GF-D8 (cell line): ENCODE measurements at places on chromosomes 12 and 14.

- no peak for DNase-seq
These were observed 130.2 kb upstream of the LRFN5 start for GRCh38 chr14:41476526-41476925.

DNA sequence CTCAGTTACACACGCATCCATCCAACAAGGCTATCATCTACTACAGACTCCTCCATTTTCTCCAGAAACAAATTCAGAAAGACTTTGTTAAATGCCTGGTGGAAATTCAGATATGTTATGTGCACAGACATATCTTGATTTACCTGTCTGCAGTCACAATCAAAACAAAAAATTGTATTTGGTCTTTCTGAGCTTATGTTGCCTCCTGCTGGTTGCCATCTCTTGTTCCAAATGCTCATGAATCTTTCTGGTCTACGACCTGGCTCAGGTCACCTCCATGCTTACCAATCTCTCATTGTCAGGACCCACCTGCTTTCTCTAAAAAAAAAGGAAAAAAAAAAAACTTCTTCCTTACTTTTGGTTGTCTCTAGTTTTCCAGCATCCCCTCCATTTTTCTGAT lies 169.2 kb upstream of the PLXNC1 start:
- no peak for DNase-seq

DNA sequence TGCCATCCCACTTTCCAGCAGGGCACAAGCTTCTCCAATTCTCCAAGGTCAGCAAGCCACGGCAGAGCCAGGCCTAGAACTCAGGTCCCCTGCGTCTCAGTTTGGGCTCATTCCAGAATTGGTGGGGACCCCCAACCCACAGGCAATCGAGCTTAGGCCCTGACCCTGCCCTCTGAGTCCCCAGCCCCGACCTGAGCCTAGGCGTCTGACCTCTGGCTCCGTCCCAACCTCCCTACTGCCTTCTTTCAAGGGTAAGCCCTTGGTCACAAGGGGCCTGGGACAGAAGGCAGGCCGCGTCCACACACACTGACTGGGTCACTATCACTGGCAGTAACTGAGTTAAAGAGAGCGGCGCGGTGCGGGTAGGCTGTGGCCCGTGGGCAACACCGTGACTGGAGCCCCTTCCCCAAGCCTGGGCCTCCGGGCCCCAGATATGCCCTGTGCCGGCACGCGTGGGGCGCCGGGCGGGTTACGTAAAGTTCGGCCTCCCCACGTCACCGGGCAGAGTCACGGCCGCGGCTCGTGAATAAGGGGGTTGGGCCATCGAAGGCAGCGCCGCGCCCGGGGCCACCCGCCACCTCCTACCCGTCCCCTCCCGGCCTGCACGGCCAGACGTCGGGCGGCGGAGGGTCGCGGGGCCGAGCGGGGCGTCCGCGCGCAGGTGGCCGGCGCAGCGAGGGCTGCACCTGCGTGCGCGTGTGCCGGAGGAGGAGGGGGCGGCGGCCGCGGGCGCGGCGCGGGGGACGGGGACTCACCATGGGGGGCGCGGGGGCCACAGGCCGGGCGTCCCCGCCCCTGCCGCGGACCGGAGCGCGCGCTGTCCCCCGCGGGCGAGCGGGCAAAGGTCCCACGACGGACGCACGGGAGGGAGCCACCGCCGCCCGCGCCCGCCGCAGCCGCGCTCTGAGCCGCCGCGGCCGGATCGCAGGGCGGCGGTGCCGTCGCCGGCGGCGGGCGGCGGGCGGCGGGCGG lies 516 bp downstream of the ANKRD9 start:
- no peak for DNase-seq

GRCh38 chr12:48542300-48542928 lies 17.0 kb downstream of the OR8S1 start:
- DNase-seq: no peak

GRCh38 chr12:55700255-55701018 lies 7.3 kb downstream of the ITGA7 start:
- no peak for DNase-seq

GRCh38 chr12:121806009-121806545 lies 2.3 kb downstream of the SETD1B start:
- no peak for DNase-seq

DNA sequence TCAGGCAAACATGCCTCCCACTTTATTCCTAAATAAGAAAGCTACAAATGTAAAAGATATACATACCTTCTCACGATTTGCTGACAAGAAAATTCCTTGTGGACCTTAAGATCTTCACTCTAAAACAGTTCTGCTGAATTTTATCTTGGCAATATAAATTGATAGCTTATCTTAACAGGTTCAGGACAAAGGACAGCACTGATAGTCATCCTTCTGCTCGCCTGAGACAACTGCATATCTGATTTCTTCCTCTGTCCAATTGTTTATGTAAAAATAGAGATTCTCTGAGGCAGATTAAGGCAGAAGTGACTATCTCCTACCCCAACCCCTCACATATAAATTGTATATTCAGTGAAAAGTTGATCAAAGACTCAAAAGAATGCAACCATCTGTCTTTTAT lies 44.9 kb downstream of the CAPZA3 start:
- DNase-seq: no peak

GRCh38 chr12:26378711-26379110 lies 183.3 kb downstream of the SSPN start:
- DNase-seq: no peak

GRCh38 chr12:31533470-31533869 lies 57.5 kb downstream of the DENND5B start:
- no peak for DNase-seq

DNA sequence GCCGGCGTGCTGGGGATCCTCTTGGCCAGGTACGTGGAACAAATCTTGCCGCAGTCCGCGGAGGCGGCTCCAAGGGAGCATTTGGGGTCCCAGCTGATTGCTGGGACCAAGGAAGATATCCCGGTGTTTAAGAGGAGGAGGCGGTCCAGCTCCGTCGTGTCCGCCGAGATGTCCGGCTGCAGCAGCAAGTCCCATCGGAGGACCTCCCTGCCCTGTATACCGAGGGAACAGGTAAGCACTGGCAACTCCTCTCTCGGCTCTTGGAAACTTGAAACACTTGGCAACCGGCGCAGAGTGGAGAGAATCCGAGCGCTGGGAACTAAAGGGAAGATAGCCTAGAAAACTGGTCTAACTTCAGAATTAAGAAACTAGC lies 1.7 kb downstream of the PDE3A start:
- no peak for DNase-seq

- no peak for DNase-seq
These were observed 874.9 kb downstream of the NRXN3 start for GRCh38 chr14:79044894-79045624.

DNA sequence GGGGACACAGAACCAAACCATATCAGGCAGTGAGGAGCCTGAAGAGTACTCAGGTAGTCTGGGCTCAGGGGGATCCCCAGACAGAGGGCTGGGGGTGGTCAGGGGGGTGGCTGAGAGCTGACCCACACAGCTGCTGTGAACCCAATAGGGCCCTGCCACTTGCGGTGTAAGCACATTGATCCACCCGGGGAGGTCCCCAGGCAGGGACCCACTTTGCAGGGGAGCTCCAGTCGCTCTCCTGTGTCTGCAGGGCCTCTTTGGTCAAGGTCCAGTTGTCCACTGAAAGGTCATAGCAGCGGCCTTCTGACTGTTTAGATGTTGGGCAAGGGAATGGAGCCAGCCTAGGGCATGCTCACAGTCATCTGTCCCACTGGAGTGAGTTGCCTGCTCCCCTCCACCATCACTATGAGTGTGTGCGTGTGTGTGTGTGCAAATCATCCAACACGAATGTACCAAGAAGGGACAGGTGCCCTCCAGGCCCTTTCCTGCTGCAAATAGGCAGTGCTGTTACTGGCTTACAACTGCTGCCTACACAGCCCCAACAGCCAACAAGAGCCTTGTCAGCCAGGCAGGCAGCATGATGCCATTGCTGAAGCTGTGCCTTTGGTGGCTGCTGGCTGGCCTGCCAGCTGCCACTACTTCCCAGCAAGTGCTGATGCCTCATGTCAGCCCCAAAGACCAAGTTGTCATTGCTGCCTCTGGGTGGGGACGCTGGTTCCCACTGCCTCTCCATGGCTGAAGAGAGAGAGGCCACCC lies 71.3 kb downstream of the TSPAN11 start:
- no peak for DNase-seq

- no peak for DNase-seq
These were observed 243.8 kb upstream of the BTG1 start for GRCh38 chr12:92389466-92389865.

DNA sequence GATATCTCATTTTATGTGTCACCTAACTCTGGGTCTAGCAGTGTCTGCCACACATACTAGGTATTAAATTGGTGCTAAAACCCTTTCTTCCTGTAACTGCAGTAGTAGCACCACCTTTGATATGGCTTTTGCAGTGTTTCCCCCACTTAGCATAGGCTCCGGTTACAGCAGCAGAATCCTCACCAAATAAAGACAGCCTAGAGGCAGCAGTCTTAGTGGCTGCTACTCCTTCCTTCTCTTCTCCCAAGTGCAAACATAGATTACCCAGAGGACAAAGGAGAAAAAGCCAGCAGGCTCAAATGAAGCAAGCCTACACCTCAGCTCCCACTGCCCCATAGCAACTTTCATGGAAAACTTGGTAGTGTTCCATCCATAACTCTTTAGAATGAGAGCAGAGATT lies 30.1 kb upstream of the ABCC9 start:
- no peak for DNase-seq

DNA sequence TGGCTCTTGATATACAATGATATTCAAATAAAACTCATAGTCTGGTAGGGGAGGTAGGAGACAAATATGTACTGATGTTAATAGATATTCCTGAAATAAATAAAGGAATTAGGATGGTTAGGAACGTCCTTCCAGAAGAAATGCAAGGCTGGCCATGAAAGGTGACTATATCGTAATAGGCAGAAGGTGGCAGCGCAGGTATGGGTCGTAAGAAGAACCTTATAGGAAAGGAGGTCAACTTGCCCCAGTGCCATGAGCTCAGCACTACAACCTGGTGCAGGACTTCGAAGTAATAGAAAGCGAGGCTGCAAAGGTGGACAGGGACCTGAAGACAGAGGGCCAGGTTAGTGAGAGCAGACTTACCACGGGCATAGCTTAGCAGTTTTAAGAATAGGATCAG lies 55.3 kb upstream of the FGD4 start:
- no peak for DNase-seq

DNA sequence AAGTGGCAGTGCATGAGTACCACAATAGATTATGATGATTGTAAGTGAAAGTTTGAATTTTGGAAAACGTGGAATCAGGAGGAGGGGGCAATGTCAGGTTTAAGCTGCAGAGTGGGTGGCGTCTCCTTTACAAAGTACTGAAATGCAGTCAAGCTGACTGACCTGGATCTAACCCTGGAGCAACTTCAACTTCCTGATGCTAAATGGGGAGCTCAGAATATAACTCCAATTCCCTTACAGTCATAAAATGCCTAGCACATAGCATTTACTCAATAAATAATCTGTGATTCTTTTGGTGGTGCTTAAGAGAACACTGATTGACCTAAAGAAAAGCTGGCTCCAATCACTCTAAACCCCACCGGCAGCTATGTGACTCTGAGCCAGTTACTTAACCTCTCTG lies 38.5 kb downstream of the CCDC60 start:
- no peak for DNase-seq

- DNase-seq: no peak
These were observed 81.5 kb downstream of the GALNT9 start for GRCh38 chr12:132247718-132248452.

- no peak for DNase-seq
These were observed 1.3 kb downstream of the TRIM9 start for GRCh38 chr14:51093371-51094281.

- DNase-seq: peak; percentile 87
These were observed 16.9 kb downstream of the OR6S1 start for GRCh38 chr14:20624495-20625070.

GRCh38 chr12:75439930-75440329 lies 40.6 kb upstream of the GLIPR1 start:
- no peak for DNase-seq

- no peak for DNase-seq
These were observed 317.2 kb downstream of the TMEM121 start for GRCh38 chr14:105843444-105844046.

- DNase-seq: no peak
These were observed 1.2 kb downstream of the PPM1H start for GRCh38 chr12:62933602-62934238.

GRCh38 chr14:49092345-49092744 lies 493.8 kb downstream of the RPS29 start:
- DNase-seq: no peak

- no peak for DNase-seq
These were observed 33.4 kb downstream of the LRTM2 start for GRCh38 chr12:1853716-1854115.

DNA sequence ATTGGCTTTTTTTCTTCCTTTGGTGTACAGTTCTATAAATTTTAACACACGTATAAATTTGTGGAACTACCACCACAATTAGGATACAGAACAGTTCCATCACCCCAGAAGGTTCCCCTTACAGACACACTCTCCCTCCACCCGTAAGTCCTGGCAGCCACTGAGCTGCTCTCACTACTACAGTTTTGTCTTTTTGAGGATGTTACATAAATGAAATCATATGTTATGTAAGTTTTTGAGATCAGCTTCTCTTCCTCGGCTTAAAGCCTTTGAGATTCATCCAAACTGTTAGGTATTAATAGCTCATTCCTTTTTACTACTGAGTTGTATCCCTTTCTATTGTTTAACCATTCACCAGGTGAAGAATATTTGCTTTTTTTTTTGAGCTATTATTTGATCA lies 74.3 kb upstream of the SLC24A4 start:
- no peak for DNase-seq

- DNase-seq: no peak
These were observed 45.6 kb downstream of the FANCM start for GRCh38 chr14:45181329-45181728.

DNA sequence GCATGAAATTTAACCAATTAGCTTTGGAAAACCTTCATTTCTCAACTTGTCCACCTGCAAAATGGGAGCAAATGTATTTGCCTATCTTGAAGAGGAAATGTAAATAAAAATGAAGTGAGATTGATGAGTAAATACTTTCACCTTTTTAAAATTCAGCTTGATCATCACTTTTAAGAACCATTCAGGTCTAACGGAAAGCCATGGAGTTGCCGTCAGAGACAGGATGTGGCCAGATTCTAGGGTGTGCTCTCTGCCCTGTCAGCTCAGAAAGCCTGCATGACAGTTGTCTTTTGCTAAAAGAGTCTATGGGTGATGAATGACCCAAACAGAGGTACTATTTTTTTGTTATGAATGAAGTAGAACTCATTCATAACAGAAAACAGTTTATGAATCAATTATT lies 104.3 kb upstream of the SLC35F4 start:
- DNase-seq: no peak

GRCh38 chr14:101808020-101808641 lies 46.6 kb downstream of the PPP2R5C start:
- no peak for DNase-seq

DNA sequence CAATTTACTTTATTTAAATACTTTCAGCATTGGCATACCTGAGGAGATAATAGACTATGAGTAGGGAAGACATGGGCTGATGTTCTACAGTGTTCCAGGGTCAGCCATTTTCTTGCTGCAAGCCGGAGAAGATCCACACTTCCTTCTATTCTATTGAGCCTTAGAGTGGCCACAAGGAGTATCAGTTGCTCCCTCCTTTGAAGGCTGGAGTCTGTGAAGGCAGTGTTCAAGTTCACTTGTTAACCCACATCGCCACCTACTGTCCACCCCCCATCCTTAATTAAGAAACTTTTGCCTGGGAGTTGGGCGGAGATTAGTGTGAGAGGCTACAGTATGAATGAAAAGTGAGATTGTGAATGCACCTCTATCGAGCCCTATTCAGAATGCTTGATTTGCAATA lies 666.6 kb downstream of the NRXN3 start:
- no peak for DNase-seq

GRCh38 chr12:104779134-104779533 lies 179.0 kb downstream of the SLC41A2 start:
- DNase-seq: no peak
